ENCODE measurements at places on chromosomes 7 and 10.

DNA sequence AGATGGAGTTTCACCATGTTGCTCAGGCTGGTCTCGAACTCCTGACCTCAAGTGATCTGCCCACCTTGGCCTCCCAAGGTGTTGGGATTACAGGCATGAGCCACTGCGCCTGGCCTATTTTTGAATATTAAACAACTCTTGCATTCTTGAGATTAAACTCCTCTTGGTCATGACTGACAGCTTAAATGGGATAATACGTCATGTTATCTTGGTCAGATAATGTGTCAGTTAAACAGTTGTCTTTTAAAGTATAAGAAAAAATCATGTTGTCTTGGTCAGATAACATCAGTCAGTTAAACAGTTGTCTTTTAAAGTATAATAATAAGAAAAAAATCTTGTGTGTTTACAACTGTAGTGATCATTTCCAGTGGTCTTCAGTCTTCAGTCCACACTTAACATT lies 73.6 kb upstream of the SYPL1 start:
- no peak for DNase-seq

DNA sequence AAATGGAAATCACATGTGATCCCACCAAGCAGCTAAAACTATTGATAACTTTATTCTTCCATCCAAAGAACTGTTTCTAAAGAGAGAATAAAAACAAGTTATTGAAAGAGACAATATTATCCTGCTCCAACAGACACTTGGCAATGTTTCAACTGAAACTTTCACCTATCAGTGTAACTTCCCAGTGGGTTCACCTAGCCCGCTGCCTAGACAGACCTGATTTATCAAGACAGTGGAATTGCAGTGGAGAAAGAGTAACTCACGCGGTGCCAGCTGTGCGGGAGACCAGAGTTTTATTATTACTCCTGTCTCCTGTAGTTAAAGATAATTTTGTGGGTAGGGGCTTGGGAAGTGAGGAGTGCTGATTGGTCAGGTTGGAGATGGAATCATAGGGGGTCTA lies 199.8 kb downstream of the AHR start:
- no peak for DNase-seq

DNA sequence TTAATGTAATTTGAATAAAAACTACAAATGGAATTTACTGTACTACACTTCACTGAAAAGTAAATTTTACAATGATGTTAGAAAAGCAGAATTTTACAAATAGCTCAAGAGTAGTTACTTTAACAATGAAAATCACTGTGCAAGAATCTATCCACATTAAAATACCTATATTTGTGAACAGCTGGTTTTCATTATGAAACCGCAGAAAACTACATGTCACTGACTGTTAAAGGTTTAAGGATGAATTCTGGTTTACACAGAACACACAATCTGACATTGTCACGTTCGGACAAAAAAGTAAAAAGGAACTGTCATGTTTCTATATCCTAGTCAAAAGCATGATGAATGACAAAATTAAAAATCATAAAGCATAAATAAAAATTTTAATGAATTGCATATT lies 415.3 kb upstream of the PRKCQ start:
- DNase-seq, result no peak

DNA sequence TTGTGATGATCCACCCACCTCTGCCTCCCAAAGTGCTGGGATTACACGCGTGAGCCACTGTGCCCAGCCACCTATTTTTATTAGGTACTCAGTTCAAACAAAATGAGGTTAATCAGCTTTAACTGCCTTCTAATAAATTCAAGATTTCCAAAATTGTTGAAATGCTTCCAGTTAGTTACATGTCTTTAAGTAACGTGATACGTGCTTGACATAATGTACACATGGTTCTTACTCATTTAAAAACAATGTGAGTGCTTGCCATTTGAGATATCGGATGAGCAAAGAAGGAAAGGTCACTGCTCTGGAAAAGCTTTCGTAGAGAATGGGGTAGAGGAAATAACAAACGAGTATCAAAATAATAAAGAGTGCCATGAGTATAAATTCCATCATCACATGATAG lies 83.6 kb downstream of the KMT2E start:
- DNase-seq, result no peak

- DNase-seq, result no peak
Observed at GRCh38 chr10:13673156-13673555, 86.4 kb downstream of the PRPF18 start.

DNA sequence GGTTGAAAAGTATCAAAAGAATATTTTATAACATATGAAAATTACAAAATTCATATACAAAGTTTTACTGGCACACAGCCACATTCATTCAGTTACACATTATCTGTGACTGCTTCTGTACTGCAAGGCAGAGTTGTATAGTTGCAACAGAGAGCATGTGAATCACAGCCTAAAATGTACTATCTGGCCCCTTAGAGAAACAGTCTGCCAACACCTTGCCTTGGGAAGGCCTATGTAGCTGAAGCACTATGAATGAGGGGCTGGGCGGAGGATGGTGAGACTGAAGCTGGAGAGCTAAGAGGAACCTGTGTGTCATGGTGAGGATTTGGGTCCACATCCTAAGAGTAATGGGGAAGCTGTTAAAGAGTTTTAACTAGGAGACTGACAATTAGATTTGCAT lies 35.7 kb downstream of the PDZD8 start:
- no peak for DNase-seq

DNA sequence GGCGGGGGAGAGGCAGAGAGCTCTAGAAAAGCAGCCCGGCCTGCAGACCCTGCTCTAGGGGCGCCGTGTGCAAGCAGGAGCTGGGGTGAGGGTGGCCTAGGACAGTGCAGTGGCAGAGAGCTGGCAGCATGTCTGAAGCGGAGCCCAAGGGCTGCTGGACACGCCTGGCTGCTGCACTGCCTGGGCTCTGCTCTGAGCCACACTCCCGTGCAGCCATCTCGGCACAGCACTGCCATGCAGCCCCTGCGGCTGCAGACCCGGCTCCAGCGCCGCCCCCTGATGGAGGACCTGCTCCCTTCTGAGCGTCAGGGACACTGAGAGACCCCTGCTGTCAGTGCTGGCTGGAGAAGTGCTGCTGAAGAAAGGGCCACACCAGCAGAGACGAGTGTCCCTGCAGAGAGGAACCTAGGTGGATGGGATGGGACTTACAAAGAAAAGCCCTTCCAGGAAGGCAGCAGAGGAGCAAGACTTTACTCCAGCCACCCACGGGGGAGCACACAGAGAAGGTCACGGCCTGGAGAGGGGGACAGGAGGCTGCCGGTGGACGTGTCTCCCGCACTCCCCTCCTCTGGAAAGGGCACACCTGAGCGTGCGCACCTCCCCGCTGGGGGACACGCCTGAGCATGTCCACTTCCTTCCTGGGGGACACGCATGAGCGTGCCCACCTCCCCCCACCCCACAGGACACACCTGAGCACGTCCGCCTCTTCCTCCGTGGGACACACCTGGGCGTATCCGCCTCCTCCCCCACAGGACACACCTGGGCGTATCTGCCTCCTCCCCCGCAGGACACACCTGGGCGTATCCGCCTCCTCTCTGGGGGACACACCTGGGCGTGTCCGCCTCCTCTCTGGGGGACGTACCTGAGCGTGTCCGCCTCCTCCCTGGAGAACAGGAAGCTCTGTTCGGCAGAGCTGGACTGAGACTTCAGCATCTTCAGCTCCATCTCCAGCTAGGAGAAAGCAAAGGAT lies 252.9 kb downstream of the MAD1L1 start:
- DNase-seq, result no peak

DNA sequence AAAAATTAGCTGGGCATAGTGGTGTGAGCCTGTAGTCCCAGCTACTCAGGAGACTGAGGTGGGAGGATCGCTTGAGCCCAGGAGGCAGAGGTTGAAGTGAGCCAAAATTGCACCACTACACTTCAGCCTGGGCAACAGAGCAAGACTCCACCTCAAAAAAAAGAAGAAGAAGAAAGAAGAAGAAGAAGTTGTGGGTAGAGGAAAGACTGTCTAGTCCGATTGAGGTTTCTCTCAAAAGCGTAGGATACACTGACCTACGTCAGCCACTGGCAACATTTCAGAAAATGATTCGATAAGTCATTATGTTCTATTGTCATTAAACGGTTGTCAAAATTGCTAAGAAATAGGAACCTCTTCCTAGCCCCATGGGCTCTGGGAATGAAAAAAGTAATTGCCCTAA lies 22.3 kb upstream of the RHBDD2 start:
- DNase-seq, result no peak

- DNase-seq, result no peak
Observed at GRCh38 chr7:155430606-155431005, 27.3 kb upstream of the EN2 start.

GRCh38 chr10:123882177-123882576 lies 9.4 kb downstream of the CPXM2 start:
- DNase-seq, result no peak

DNA sequence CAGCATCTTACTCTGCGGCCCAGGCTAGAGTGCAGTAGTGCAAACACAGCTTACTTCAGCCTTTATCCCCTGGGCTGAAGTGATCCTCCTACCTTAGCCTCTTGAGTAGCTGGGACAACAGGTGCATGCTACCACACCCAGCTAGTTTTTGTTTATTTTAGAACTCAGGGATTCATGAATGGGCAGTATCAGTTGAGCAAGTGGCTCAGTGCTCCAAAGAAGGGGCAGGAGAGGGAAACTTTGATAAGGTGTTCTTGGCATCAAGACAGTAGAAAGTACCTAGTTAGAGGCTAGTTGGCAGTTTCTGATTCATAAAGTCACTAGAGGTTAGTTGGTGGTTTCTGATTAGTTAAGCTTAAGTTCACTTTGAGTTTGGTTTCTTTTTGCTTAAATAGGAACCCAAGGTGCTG lies 18.4 kb downstream of the TRIM24 start:
- no peak for DNase-seq

Measured in activated CD8-positive, alpha-beta memory T cell treated with anti-CD3 and anti-CD28 coated beads, Interleukin-2, amount 50 U/mL, for 4 hours (primary cell).